ENCODE measurements at places on chromosomes 4 and X.
A peak's percentile ranks its signal among the peaks of the same experiment; 100 is the strongest.

- H3K27ac ChIP-seq = no peak overlapping the region
- no peaks in the 10 kb centered on the region for H3K36me3 ChIP-seq
- no peaks in the 10 kb centered on the region for H3K27me3 ChIP-seq
Measured at GRCh38 chrX:85221361-85221760, 22.2 kb downstream of the SATL1 start.

- no peak overlapping the region for H3K4me3 ChIP-seq
- no peak for DNase-seq
- H3K36me3 ChIP-seq = no peaks in the 10 kb centered on the region
- H3K4me1 ChIP-seq = peaks cover 6% of the 10 kb centered on the region
- no peak overlapping the region for H3K27ac ChIP-seq
Measured at GRCh38 chr4:67744561-67745283, 9.5 kb downstream of the GNRHR start.

GRCh38 chr4:142356118-142356759, 489.9 kb downstream of the INPP4B start:
- no peak overlapping the region for H3K4me3 ChIP-seq
- DNase-seq = no peak
- H3K36me3 ChIP-seq = no peaks in the 10 kb centered on the region

DNA sequence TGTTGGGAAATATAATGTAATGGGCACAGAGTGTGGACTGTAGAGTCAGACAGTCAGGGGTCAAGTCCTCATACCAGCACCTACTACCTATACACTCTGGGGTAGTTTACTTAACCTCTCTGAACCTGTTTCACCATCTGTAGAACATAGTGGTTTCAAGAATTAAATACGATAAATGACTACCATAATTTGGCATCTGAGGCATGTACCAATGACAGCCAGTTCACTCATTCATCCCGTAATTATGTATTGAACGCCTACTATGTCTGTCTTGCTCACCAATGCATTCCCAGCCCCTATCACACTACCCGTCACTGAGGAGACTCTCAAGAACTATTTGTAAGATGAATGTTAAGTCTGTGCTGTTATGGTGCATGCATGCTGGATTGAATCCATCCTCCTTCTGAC, 2.0 kb upstream of the FGB start:
- no peak overlapping the region for H3K27ac ChIP-seq
- no peaks in the 10 kb centered on the region for H3K36me3 ChIP-seq
- no peaks in the 10 kb centered on the region for H3K27me3 ChIP-seq
- DNase-seq = no peak

GRCh38 chr4:41573502-41574001, 35.6 kb downstream of the LIMCH1 start:
- H3K4me1 ChIP-seq = no peaks in the 10 kb centered on the region
- H3K27ac ChIP-seq = no peak overlapping the region
- H3K4me3 ChIP-seq = no peak overlapping the region
- DNase-seq = no peak
- no peaks in the 10 kb centered on the region for H3K36me3 ChIP-seq

- no peaks in the 10 kb centered on the region for H3K27me3 ChIP-seq
- H3K27ac ChIP-seq = no peak overlapping the region
- H3K4me3 ChIP-seq = no peak overlapping the region
- H3K36me3 ChIP-seq = no peaks in the 10 kb centered on the region
Measured at GRCh38 chr4:74613266-74613665, 168.3 kb downstream of the AREG start.

DNA sequence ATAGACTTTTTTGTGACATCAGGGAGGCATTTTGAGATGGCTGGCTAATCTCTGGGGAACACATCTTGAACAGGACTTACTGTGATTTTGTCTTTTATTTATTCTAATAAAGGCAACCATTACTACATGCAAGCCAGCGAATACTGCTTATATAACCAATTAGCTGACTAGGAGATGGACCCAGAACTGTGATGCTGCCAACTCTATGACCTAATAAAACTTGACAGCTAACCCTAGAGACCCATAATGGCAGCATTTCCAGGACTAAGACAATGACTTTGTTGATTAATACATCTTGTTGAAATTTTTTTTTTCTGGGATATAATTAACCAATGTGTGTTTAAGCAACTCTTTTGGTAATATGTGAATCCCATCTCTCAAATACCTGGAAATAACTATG, 584.6 kb downstream of the PRR32 start:
- no peaks in the 10 kb centered on the region for H3K27me3 ChIP-seq
- H3K4me3 ChIP-seq = no peak overlapping the region
- no peak overlapping the region for H3K27ac ChIP-seq
- no peak for DNase-seq

DNA sequence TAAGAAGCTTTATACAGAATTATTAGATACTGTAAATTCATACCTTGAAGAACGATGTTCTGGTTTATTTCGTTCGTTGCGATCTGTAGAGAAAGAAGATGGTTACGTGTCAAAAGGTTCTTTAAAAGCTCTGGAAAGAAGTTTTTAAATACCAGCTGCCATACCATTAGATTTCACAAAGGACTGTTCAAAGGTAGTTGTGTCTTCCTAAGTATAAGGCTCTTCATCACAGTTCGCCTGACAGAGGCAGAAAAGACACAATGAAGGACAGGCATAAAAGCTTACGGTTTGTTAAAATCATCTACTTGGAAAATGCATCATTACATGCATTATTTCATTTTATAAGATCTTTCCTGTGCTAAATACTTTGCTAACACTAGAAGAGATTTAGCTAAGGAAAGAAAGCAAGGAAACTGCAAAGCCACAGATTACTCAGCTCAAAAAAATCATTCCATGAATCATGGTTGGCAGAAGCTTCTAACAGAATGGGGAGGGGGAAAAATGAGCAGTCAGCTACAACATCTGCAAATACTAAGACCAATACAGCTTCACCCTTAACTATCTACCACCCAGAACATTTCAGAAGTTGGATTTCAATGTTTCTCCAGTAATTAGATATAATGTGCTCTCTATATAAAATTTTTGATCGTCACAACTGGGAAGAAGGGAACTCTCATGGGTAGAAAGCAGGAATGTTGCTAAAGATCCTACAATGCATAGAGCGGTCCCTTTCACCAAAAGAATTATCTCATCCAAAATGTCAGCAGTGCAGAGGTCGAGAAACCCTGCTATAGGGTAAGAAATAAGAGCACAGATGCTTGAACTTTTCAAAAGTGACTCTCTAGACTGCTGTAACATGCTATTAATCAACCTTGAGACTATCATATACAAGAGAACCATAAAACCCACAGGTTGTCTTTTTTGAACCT, 50.7 kb upstream of the PRSS48 start:
- H3K36me3 ChIP-seq = no peaks in the 10 kb centered on the region
- no peaks in the 10 kb centered on the region for H3K27me3 ChIP-seq
- no peaks in the 10 kb centered on the region for H3K4me1 ChIP-seq
- no peak overlapping the region for H3K27ac ChIP-seq
- DNase-seq = no peak

GRCh38 chr4:12178614-12179610, 750.2 kb upstream of the HS3ST1 start:
- H3K36me3 ChIP-seq = no peaks in the 10 kb centered on the region
- H3K4me1 ChIP-seq = no peaks in the 10 kb centered on the region
- no peak overlapping the region for H3K4me3 ChIP-seq
- no peak for DNase-seq
- H3K27ac ChIP-seq = no peak overlapping the region

DNA sequence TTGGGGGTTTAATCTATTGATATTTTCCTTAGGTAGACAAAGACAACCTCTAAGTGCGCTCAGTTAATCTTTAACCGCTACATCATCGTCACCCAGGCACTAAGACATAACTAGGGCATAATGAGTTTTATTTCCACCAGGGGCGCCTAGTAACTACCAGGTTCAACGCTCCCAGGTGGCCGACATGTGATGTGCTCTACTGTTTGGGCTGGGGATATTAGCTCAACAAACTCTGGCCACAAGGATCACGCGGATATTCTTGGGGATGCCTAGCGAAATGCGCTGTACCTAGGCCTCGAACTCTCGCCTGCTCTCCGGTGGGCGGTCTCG, 915 bp upstream of the RAB33B start:
- no peaks in the 10 kb centered on the region for H3K27me3 ChIP-seq
- peak overlapping the region; percentile 95 for H3K27ac ChIP-seq
- H3K36me3 ChIP-seq = no peaks in the 10 kb centered on the region
- peak; percentile 92 for DNase-seq
- peak overlapping the region; percentile 98 for H3K4me3 ChIP-seq
- H3K4me1 ChIP-seq = peaks cover 22% of the 10 kb centered on the region

DNA sequence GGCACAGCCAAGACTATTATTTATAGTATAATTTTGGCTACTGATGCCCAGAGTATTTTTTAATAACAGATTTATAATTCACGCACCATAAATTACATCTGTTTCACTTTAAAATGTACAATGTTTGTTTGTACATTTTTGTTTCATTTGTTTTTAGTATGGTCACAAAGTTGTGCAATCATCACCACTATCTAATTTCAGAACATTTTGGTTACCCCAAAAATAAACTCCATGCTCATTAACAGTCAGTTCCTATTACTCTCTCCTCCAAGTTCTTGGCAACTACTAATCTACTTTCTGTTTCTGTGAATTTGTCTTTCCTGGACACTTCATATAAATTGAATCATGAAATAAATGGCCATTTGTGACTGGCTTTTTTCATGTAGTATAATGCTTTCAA, 176.7 kb downstream of the SH3BGRL start:
- H3K27ac ChIP-seq = no peak overlapping the region
- no peaks in the 10 kb centered on the region for H3K27me3 ChIP-seq
- no peak for DNase-seq

DNA sequence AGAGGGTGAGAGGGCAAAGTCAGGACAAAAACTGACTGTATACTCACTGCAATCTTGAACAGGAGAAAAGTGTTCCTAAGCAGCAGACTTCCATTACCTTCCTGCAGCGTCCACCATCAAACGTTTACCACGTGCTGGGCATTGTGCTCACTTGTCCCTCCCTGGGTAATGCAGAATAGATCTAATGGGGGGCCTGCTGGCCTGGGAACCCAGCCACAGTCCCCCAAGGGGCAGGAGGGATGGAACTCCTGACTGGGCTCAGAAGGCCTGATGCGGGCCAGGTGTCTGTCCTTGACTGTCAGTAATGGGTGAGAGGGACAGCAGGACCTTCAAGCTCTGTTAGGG, 37.6 kb upstream of the FAM156A start:
- H3K27me3 ChIP-seq = no peaks in the 10 kb centered on the region
- H3K36me3 ChIP-seq = no peaks in the 10 kb centered on the region
- DNase-seq = no peak

- H3K36me3 ChIP-seq = no peaks in the 10 kb centered on the region
- H3K27ac ChIP-seq = no peak overlapping the region
- H3K27me3 ChIP-seq = no peaks in the 10 kb centered on the region
- no peak for DNase-seq
- no peaks in the 10 kb centered on the region for H3K4me1 ChIP-seq
- H3K4me3 ChIP-seq = no peak overlapping the region
Measured at GRCh38 chrX:20388594-20388993, 121.9 kb upstream of the RPS6KA3 start.

DNA sequence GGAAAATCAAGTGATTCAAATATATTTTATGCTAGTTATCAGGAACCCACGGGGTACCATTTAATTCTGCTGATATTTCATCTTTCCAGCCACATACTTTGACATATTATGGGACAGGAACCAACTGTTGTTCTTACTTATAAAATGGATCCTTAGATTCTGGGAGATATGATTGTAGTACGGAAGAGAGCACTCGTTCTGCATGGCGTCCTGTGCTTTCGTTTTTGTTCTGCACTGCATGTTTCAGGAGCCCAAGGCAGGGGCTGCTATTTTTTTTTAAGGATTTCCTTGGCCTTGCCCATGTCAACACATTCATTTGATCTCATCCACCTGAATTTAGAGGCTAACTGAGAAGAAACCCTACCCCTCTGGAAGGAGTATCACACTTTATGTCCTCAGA, 245.5 kb upstream of the TLL1 start:
- H3K27ac ChIP-seq = no peak overlapping the region
- H3K27me3 ChIP-seq = no peaks in the 10 kb centered on the region
- H3K36me3 ChIP-seq = no peaks in the 10 kb centered on the region

- H3K4me1 ChIP-seq = no peaks in the 10 kb centered on the region
- peaks cover 45% of the 10 kb centered on the region for H3K27me3 ChIP-seq
- H3K36me3 ChIP-seq = no peaks in the 10 kb centered on the region
Measured at GRCh38 chr4:6313216-6313615, 43.6 kb downstream of the WFS1 start.

DNA sequence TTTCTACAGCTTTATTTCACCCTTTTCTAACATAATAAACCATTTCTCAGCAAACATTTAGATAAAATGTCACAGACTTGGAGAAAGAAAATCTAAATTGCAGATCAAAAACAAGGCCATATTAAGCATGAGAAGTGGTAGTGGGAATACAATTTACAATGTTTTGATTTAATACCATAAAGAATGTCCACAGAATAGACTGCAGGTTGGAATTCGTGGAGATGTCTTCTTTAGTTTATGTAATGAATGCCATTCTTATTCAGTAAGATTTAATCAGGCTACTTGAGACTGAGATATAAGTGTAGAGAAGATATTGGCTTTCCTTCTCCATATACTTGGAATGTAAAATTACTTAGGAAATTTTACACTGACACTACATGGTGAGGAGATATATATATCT, 91.9 kb upstream of the ZFP42 start:
- no peaks in the 10 kb centered on the region for H3K4me1 ChIP-seq
- H3K27ac ChIP-seq = no peak overlapping the region
- no peak for DNase-seq
- no peaks in the 10 kb centered on the region for H3K27me3 ChIP-seq

DNA sequence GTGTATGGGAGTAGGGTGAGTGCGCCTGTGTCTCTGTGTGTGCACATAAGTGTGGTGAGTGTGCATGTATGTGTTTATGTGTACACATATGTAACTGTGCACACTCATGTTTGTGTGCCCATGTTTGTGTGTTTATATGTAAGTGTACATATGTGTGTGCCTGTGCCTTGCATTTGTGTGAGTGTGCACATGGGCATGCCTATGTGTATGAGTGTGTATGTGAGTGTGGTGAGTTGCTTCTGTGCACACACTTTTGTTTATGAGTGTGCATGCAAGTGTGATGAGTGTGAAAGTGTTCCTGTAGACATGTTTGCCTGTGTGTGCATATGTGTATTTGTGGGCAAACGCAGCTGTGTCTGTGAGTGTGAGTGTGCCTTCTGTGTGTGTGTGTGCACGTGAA, 7.2 kb downstream of the IL9R start:
- no peak overlapping the region for H3K27ac ChIP-seq
- H3K4me1 ChIP-seq = no peaks in the 10 kb centered on the region
- no peaks in the 10 kb centered on the region for H3K27me3 ChIP-seq
- no peak for DNase-seq
- no peak overlapping the region for H3K4me3 ChIP-seq

- H3K4me3 ChIP-seq = no peak overlapping the region
- no peak overlapping the region for H3K27ac ChIP-seq
- no peaks in the 10 kb centered on the region for H3K36me3 ChIP-seq
- H3K4me1 ChIP-seq = no peaks in the 10 kb centered on the region
Measured at GRCh38 chr4:183544109-183544508, 39.3 kb downstream of the ING2 start.

DNA sequence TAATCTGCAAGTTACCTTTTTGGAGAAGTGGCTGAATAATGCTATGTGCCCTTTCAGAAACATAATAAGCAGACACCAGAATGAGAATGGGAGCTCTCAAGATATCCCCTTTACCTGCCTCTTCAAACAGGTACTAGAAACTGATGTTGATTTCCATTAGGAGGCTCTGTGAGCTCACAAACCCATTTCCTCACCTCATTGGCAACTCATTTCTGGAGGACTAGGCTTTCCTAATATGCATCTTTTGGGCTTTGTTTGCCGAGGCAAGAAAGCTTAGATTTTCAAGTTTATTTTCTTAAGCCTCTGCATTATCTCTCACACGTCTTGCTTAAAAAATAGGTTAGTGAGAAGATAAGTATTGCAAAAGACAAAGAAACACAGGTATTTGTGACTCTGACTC, 313.1 kb upstream of the IRS4 start:
- no peaks in the 10 kb centered on the region for H3K27me3 ChIP-seq
- no peak overlapping the region for H3K27ac ChIP-seq
- DNase-seq = no peak
- no peaks in the 10 kb centered on the region for H3K36me3 ChIP-seq

All from MM.1S (cell line).